ENCODE measurements at places on chromosomes 12 and 14.
A peak's percentile ranks its signal among the peaks of the same experiment; 100 is the strongest.

- DNase-seq = no peak
These were observed 3.8 kb downstream of the KCNH3 start for GRCh38 chr12:49542592-49543160.

DNA sequence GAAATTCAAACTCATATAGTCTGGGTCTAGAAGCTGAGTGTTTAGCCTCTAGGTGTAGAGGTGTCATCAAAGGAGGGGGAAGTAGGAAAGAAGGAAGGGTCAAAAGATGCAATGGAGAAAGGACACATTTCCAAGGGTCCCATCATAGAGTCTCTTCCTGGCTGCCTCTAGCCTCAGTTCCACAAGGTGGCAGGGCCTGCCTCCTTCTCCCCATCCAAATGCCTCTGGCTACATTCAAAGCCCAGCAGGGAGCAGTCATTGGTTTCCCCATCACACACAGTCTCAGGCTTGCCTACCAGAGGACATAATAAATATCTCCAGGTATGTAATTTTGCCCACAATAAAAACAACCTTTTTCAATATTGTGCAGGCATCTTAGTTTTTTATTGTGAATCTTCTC is 2.1 kb upstream of the CCT2 start:
- no peak for DNase-seq

DNA sequence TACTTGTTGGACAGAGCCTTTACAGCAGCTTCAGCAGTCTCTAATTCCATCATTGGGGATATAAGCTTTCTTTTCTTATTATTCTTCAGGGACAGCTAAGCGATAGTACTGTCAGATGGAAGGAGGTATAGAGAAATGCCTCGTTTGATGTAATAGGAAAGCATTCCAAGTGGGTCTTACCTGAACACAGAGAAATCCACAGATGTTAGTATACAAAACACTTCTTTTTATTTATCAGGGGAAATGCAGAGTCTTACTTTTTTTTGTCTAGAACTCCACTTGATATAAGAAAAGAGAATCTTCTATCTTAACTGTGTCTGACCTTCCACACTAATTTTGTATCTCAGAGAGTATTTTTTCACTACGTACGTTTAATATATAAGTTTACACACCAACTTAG is 1.9 kb downstream of the SYT1 start:
- DNase-seq = no peak

DNA sequence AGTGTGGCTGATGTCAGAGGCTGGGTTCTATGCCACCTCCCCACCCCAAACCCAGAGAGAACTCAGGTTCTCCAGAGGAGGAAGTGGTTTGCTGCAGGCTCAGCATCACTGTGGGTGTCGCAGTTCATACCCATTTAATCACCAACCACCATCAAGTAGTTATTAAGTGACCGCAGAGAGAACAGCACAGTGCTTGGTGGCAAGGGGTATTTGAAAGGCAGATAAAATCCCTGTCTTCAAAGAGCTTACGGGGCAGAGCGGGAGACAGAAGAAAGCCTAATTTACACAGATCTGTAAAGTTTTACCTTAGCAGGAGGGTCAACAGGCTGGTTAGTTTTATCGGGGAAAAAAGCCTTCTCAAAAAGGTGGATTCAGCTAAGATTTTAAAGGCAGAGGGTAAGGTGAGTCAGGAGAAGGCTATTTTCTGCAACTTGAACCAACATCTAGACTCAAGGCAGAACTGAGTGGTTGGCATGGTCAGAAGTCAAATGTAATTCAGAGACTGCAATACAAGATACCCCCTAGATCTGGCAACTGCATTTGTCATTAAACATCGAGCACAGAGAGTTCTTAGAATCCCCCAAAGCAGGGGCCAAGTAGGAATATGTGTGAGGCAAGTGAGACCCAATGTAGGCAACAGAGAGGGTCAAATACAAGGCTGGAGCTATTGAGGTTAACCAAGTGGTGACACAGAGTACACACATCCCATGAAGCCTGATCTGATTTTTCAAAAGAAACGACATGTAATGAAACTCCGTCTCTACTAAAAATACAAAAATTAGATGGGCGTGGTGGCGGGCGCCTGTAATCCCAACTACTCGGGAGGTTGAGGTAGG is 13.2 kb downstream of the PXN start:
- DNase-seq = no peak

- DNase-seq = no peak
These were observed 15.7 kb downstream of the ZDHHC22 start for GRCh38 chr14:77125823-77126325.

- DNase-seq = no peak
These were observed 21.4 kb downstream of the LGR5 start for GRCh38 chr12:71460850-71461609.

DNA sequence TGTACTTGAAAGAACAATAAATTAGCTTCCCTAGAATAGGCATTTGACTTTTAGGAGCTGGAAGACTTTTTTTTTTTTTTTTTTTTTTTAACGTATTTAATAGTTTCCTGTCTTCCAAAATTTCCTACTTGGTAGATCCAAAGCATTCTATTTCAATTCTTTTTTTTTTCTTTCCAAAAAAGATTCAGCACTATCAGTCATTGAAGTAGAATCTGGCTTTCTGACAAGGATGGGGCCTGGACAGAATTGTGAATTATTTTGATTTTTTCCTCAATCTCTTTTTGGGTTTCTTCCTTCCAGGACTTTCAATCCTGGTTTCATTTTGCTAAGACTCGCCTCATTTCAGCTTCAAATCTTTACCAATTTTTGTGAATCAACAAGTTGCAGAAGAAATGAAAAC is 21.2 kb downstream of the GNG2 start:
- DNase-seq = no peak

DNA sequence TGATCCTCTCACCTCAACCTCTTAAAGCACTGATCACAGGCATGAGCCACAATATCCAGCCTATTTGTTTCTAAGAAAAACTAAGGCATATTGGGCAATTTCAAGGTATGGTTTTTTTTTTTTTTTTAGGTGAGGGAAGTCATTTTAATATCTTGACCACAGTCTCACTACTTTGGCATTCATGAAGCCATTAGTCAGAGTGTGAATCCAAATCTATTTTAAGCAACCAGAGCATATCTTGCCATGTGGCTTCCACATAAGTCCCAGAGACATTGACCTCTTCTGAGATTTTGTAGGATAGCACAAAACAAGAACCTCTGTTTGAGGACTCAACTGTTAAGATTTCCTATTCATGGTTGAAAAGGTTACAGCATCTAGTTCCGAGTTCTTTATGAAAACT is 130.3 kb upstream of the RBM19 start:
- DNase-seq = no peak

DNA sequence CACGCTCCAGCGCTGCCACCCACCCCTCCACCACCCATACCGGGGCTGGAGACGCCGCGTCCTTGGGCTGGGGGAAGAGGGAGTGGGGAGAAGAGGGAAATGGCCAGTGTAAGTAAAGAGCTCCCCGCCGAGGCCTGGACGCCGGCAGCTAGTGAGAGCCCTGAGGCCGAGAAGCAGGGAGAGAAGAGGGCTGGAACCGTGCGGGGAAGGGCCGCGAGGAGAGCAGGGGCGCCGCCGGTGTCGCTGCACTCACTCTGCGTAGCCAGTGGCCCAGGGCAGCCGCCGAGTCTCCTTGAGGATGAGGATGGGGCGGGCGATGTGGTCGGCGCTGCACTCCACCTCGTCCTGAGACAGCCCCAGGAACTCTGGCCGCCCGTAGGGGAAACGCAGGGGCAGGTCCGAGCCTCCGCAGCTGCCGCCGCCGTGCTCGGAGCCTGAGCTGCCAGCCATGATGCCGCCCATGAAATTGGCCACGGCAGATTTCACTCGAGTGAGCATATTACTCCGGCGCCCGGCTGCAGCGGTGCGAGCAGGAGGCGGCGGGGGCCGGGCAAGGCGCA is 631 bp downstream of the PPM1H start:
- peak; percentile 33 for DNase-seq

- peak; percentile 82 for DNase-seq
These were observed 46.6 kb downstream of the CFAP251 start for GRCh38 chr12:121964813-121965643.

DNA sequence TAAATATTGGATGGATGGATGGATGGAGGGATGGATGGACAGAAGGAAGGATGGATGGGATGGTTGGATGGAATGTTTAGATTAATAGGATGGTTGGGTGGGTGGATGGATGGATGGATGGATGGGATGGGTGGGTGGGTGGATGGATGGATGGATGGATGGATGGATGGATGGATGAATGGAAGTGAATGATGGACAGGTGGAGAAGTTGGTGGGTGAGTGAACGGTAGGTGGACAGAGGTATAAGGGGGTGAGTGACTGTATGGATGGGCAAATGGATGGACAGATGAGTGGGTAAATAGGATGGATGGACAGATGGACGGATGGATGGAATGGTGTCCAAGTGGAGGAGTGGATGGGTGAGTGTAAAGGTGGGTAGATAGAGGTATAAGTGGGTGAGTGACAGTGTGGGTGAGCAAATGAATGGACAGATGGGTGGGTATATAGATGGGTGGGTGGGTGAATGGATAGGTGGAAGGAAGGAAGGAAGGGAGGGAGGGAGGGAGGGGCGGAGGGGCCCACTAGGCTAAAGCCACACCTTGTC is 41.9 kb downstream of the HRK start:
- DNase-seq = no peak

- peak; percentile 2 for DNase-seq
These were observed 18.6 kb upstream of the PRKAB1 start for GRCh38 chr12:119649202-119649808.

DNA sequence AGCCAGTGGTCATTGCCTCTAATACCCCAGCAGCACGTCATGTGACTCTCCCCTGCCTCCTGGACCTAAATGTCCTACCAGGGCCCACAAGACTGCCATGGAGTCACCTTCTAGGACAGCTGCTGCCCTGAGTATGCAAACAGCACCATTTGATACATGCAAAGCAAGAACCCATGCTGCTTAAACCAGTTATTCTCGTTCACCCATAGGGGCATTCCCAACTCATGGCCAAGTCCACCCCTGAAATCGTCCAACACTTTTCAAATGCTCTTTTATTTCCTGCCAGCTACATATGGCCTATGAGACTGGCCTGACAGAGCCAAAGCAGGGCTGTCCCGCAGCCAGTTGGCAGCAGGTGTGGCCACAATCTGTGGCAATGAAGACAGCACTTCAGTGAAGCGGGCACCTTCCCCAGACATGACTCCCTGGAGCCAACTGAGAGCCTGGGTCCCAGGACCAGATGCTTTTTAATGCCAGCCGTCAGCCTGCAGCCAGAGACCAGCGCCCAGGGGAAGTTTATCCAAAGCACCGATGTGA is 99.9 kb downstream of the BCAT1 start:
- no peak for DNase-seq

DNA sequence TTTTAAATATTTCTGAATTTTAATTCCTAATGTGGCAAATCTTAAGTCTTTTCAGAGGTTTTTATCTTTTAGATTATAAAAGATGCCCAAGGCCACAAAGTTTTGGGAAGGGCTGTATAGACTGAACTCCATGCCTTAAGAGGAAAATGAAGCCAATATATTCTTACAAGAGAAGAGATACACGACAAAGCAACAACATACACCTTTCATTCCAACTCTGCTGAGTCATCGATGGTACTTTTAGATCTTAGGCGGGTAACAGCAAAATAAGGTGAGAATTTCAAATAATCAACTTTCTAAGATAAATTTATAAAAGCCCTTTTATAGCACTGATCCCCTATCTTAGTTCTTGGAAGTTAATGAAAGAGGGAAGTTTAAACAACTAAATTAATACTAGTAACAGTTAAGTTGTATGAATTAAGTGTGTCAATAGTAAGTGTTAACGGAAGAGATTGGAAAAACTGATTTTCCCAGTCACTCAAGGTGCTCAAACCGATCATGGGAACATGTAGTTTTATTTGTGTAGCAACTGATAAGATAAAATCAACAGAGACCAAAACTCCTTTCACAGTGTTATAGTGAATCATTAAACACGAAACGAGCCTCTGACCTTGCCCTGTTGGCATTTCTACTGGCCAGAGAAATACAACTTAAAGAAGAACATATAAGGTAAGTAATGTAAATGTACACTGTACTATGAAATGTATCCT is 18.8 kb upstream of the PIK3C2G start:
- DNase-seq = no peak

GRCh38 chr12:50058743-50059312 is 1.4 kb downstream of the ASIC1 start:
- DNase-seq = no peak

DNA sequence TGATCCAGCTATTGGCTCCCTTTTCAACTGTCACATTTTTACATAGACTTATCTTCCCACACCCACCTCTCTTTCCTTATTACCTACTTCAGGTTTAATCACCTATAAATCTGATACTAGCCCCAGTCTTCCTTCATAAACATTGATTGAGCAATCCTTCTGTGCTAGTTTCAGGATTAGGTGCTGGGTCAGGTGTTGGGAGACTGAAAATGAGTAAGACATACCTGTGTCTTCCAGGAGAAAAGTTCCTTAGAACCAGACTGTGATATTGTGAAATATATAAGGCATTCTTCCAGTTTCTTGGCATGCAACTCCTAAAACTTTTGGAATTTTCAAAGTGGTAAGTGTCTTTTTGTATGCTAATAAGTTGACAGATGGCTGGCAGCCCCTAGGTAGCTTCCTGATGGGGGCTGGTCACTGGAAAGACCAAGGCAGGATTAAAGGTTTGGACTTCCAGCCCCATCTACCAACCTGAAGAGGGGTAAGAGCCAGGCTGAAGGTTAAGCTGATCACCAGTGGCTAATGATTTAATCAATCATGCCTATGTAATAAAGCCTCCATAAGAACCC is 4.6 kb downstream of the ANO6 start:
- no peak for DNase-seq

GRCh38 chr14:96710060-96710666 is 87.0 kb upstream of the VRK1 start:
- no peak for DNase-seq

DNA sequence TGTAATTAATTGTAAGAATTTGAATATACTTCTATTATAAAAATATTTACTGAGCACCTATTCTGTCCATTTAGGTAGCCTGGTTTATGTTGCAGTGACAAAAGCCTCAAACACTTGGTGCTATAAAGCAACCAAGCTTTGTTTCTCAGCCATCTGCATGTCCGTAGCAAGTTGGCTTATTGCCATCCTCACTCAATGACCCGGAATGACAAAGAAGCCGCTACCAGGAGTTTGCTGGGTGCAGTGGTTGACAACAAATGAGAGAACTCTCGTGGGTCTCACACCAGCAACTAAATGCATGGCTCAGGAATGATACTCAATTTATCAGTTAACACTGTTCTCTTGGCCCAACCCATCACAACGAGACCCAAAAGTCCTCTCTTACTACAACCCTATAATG is 553.1 kb downstream of the DIO2 start:
- DNase-seq = no peak

DNA sequence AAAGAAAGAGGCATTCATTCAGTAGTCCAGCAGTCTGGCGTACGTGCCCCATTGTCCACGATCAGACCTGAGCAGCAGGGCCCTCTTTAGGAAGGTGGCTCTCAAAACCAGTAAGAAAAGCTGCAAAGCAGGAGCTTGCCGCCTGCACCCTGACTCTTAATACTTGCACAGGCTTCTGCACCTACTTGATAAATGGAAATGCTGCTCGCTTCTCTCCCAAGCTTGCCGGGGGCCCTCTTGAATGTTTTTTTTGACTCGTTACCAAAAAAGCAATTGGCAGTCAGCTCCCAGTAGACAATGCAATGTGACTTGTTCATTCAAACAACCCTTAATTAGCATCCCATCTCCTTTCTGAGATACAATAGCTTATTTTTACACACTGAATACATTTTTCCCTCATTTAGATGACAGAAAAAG is 27.2 kb upstream of the PTPRB start:
- peak; percentile 9 for DNase-seq

Data from fibroblast of skin of scalp (primary cell).